ENCODE measurements at places on chromosomes 6 and 20.

DNA sequence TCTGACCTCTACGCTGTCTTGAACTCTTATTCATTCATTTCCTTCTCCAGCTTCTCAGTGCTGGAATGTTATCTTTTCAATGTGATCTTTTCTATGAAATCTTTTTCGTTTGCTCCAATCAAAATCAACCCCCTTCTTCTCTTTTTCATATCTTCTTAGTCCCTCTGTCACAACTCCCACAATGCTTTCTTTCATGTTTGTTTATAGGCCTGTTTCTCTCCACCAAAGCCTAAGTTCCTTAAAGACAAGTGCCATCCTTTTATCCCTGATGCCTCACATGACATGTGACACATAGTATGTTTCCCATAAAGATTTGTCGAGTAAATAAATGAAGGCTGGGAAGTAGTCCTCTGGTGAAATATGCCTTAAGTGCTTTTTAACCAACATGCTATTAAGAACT lies 38.1 kb downstream of the CRYBG1 start:
- no peak for DNase-seq

DNA sequence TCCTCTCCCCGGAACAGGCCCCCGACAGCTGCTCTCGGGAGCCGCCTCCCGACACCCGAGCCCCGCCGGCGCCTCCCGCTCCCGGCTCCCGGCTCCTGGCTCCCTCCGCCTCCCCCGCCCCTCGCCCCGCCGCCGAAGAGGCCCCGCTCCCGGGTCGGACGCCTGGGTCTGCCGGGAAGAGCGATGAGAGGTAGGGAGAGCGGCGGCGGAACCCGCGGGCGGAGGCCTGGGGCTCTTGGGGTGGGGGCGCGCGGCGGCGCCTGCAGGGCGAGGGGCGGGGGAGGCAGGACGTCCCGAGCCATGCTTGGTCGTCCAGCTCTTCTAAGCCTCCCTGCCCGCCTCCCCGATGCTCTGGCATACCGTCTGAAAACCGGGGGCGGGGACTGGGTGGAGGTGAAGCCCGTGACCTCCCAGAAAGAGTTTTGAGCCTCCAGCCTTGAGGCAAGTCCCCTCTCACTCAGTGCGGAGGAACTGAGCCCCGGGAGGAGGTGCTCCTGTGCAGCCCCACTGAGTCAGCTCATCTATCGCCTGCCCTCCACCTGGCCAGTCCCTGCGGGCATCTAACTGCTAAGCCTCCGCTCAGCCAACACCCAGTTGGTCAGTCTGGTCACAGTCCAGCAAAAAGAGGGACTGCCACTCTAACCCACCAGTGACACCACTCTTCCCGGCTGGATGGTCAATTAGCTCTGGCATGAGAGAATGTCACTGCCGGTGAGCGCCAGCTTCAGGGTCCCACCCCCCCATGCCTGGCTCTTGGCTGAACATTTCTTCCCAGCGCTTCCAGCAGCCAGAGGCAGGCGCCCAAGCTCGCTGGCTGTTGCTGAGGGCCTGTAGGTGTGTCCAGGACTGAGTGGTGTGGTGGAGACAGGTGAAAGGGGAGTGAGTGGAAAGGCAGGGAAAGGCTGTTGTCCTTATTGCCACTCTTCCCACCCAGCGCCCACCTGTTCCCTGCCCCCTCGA lies 482 bp downstream of the DDR1 start:
- DNase-seq = no peak

DNA sequence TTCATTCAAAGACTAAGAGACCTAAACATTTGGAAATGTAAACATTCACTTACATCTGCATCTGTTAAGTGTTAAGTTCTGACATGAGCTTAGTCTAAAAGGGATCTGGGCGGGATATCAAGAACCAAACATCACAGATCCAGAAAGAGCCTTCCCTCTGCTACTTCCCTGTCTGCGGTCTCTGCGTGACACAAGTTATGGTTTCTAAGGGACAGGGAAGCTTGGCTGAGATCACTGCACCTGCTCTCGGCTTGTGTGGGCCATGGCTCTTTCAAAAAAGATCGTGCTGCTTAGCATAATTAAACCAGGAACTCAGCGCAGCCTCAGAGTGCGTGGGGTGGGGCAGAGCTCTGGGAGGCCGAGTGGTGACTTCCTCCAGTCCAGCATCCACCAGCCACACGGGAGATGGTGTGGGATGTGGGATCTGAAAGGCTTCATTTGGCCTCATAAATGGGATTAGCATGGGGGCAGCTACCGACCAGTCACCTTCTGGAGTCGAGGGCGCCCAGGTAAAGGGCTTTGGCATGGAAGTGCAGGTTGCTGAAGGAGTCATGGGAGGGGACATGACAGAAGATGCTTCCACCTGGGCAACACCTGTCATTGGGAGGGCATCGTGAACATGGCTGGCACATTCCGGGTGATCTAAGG lies 16.7 kb upstream of the RAMACL start:
- DNase-seq = no peak

DNA sequence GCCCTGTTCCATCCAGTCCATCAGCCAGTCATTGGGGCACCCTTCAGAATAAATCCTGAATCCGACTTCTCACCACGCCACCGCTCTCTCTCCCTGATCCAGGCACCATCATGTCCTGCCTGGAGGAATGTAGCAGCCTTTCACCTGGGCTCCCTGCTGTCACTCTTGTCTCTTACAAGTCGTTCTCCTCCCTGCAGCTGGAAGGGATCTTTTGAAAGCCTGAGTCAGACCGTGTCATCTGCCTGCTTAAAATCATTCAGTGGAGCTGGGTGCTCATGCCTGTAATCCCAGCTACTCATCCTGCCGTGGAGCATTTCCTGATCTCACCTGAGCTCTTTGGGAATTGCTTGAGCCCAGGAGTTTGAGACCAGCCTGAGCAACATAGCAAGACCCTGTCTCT lies 19.2 kb upstream of the KCNG1 start:
- no peak for DNase-seq

- no peak for DNase-seq
These were observed 196.1 kb downstream of the LY86 start for GRCh38 chr6:6784514-6785162.

GRCh38 chr20:43534791-43535350 lies 24.0 kb upstream of the SGK2 start:
- DNase-seq = no peak

DNA sequence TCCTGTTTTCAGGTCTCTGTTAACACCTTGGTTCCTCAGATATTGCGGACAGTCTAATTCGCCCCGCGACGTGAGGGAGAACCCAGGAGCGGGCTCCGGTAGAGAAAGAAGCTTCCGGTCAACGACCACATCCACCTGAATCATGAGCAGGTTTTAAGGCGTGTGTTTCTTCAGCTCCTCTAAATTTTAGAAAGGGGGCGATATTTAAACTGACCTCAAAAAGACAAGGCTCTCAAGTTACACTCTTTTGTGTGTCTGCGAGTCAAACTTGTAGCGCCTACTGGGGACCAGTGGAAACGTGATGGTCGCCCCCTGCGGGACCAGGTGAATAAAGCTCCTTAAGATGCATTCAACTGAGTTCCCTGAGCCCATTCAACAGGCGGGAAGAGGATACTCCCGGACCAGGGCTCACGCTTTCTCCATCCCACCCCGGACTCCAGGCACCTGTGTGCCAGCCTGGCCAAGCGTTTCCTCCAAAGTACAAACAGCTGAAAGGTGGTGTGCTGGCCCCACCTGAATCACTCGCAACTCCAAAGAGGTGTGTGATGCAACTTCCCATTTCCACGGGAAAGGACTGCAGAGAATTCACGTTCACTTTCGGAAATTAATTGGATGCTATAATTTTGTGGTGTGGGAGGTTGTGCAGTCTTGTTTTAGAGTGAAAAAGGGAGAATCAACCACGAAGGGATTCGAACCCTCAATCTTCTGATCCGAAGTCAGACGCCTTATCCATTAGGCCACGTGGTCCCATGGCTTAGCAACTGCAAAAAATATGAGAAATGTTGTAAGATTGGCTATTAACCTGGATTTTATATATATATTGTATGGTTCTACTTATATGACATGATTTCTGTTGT lies 17.0 kb downstream of the GPX5 start:
- peak; percentile 70 for DNase-seq

GRCh38 chr6:14750059-14750661 lies 495.7 kb upstream of the JARID2 start:
- no peak for DNase-seq

- DNase-seq = no peak
These were observed 38.2 kb downstream of the NOL7 start for GRCh38 chr6:13653296-13653695.

- no peak for DNase-seq
These were observed 754.1 kb downstream of the DOK5 start for GRCh38 chr20:55229451-55229850.

- no peak for DNase-seq
These were observed 97.4 kb upstream of the SOX4 start for GRCh38 chr6:21496196-21496595.

DNA sequence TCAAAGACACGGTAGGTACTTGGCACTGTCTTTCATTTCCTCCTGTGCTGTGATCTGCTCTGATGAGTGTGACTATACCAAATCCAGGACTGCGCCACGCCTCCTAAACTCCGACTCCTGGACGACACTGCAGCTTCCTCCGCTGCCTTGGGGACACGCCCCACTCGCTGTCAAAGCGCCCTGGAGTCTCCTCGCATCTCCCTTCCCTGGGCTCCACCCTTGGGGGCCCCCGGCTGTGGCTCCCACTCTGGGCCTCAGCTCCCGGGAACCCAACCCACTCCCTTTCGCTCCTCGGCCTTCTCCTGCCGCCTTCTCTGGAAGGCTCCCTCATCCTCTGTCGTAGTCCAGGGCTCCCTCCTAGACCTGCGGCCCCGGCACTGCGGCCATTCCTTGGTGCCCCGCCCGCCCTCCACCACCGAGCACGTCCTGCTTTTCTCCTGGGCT lies 61.2 kb downstream of the RSPH3 start:
- no peak for DNase-seq

DNA sequence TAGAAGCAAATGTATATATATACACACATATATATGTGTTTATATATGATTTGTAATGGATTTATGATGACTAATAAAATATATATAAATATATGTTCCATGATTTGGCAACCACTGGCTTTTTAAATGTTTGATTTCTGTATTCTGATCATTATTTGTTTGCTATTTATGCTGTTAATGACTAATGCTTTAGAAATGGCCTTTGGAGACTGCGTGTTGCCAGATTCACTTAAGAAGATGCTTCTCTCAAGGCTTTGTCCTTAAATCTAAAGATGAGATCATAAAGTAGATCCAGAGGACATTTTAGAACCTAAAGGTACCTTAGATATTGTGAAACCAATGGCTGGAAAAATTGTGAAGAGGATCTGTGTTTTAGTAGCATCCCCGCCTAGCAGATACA lies 116.0 kb upstream of the SUPT3H start:
- no peak for DNase-seq

DNA sequence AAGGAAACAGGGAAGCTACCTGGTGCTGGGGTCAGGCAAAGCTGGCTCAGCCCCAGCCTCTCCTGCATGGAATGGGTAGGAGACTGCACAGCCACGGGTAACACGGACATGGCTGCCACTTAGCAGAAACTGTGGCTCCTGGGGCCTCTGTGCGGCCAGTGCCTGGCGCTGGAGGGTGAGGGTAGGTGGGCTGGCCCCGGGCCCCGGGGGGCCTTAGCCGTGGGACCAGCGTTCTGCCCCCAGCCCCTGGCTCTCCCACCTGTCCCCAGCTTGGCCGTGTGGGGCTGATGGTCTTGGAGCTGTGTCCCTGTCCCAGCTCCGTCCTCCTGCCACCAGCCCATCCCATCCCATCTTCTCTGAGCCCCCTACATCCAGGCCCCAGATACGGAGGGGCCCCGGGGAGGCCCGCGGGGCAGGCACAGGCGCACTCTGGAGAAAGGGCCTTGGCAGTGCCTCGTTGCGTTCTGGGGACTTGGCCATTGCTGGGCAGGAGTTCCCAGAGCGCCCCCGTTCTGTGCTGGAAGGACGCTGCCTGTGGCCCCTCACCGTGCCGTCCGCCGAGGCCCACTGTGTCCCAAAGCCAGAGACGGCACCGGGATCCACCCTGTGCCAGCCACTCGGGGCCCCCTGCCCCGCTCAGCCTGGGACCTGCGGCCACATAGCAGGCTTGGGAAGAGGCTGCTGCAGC lies 12.2 kb downstream of the CHRNA4 start:
- no peak for DNase-seq

Measured in NCI-H524 treated with DMSO at 0.1 percent for 48 hours (cell line).